Stomach (tissue), 19 donors: ENCODE measurements at places on chromosomes 2 and 18. TPM values are rescaled to one million over a fixed set of nuclear protein-coding genes. Genes with fewer than 3 reads are reported as not detected.

DNA sequence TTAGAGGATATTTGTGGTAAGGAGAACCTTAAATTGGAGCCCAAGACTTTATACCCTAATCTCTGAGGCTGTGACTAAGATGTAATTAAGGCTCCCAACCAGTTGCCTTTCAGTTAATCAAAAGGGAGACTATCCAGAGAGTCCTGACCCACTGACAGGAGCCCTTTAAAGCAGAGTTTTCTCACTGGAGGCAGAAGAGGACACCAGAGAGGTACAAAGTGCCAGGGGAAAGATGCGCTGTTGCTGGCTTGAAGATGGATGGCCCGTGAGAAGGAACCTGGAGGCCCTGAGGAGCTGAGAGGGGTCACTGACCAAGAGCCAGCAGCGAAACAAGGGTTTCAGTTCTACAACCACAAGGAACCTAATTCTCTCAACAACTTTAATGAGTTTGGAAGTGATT is 137.3 kb downstream of the TMEM131 start:
- no peak for DNase-seq
- H3K27ac ChIP-seq, result no peak overlapping the region
- no peak overlapping the region for H3K4me3 ChIP-seq
- peaks cover 22% of the 10 kb centered on the region for H3K36me3 ChIP-seq

DNA sequence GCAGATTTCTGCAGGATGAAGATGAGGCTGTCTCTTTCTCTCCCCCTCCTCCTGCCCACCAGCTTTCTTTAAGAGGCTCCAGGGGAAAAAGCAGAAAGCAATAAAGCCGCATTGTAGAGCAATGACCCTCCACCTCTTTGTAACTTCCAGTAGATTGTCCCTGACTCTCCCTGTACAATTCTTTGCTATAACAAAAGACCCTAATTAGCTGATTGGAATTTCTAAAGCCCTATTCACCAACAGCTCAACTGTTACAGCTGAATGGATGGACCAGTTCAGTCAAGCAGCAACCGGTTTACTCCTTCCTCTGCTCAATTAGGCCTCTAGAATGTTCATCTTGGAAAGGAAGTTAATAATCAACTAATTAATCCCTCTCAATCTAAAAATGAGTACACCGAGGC is 301.0 kb downstream of the STK39 start:
- no peaks in the 10 kb centered on the region for H3K4me1 ChIP-seq
- H3K36me3 ChIP-seq, result no peaks in the 10 kb centered on the region
- H3K27me3 ChIP-seq, result no peaks in the 10 kb centered on the region
- H3K27ac ChIP-seq, result no peak overlapping the region
- H3K4me3 ChIP-seq, result no peak overlapping the region

GRCh38 chr18:58491113-58491696 is 137.7 kb downstream of the ALPK2 start:
- H3K27ac ChIP-seq, result no peak overlapping the region
- H3K27me3 ChIP-seq, result peaks cover 7% of the 10 kb centered on the region
- H3K4me1 ChIP-seq, result no peaks in the 10 kb centered on the region
- DNase-seq, result no peak
- no peak overlapping the region for H3K4me3 ChIP-seq

DNA sequence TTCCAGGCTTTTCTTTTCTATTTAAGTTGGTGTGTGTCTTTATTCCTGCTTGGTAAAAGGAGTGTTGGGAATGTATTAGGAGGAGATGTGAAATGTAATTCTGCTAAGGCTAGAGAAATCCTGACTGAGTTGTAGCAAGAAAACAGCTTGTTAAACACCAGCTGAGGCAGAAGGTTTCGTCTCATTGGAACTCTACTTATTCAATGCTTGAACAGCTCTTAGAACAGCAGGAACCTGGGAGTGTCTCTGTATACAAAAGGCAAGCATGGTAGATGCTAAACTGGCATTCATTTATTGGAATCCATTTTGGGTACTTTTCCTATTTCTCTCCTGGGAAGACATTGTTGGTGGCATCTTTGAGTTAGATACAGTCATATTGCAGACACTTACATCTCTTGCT is 280.9 kb downstream of the HRH4 start:
- H3K27me3 ChIP-seq, result no peaks in the 10 kb centered on the region
- no peak for DNase-seq
- no peak overlapping the region for H3K4me3 ChIP-seq
- H3K27ac ChIP-seq, result no peak overlapping the region
- H3K36me3 ChIP-seq, result no peaks in the 10 kb centered on the region

DNA sequence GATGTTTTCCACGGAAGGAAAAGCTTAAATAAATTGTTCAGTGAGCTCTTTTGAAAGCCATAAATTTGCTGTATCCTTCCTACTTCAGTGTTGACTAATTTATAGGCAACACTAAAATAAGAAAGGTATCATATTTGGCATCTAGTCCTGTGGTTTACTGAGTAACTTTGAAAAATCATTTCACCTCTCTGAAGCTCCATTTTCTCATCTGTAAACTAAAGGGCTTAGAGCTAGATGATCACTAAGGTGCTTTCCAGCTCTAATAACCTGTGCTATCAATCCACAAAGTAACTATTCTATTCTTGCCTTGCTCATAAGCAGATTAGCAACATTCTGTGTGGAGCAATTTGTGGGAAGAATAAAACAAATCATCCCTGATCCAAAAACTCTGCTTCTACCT is 3.6 kb upstream of the MYOM1 start:
- H3K4me1 ChIP-seq, result no peaks in the 10 kb centered on the region
- no peak overlapping the region for H3K27ac ChIP-seq
- H3K4me3 ChIP-seq, result no peak overlapping the region
- H3K36me3 ChIP-seq, result no peaks in the 10 kb centered on the region

DNA sequence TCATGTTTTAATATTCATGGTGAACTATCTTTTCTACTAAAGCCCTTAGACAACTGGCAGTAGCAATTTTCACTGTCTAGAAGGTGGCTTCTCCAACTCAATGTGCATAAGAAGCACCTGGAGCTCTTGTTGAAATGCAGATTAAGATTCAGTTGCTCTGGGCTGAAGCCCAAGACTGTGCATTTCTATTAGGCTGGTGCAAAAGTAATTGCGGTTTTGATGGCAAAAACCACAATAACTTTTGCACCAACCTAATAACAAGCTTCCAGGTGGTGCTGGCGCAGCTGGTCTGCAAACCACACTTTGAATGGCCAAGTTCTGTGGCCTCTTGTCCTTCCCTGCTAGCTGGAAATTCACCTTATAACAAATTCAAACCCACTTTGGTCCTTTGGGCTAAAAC is 26.7 kb upstream of the VPS54 start:
- DNase-seq, result no peak
- no peaks in the 10 kb centered on the region for H3K27me3 ChIP-seq

DNA sequence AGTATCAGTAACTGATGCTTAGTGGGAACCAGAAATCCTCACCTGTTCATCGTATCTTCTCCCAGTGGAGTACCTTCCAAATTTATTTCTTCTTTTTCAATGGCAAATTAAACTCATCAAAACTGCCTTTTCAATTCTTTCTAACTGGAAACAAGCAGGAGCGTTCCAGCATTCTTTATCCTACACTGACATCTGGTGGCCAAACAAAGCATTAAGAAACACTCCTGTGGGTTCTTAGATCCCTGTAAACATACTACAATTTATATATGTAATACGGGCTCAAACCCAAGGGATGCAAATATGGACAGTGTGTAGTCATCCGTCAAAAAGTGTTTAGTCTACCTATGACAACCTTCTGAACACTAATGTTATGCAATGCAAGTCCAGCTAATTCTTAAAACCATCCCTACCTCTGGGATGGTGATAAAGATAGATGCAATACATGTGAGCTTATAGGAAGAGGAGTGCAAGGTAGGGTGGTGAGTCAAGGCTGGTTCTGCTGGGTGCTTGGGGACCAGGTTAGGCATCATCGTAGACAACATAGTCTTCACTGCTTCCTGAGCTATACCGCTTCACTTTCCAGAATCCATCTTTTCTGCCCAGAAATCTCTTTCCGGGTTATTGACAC is 375.0 kb downstream of the CTNNA2 start:
- H3K36me3 ChIP-seq, result no peaks in the 10 kb centered on the region
- no peaks in the 10 kb centered on the region for H3K27me3 ChIP-seq
- H3K4me3 ChIP-seq, result no peak overlapping the region
- peak; percentile 84 for DNase-seq
- no peaks in the 10 kb centered on the region for H3K4me1 ChIP-seq
- H3K27ac ChIP-seq, result no peak overlapping the region

GRCh38 chr2:211331736-211332135 is 775.3 kb downstream of the CPS1 start:
- DNase-seq, result no peak
- no peaks in the 10 kb centered on the region for H3K4me1 ChIP-seq
- no peaks in the 10 kb centered on the region for H3K27me3 ChIP-seq
- H3K27ac ChIP-seq, result no peak overlapping the region
- H3K4me3 ChIP-seq, result no peak overlapping the region

- H3K27me3 ChIP-seq, result peaks cover 22% of the 10 kb centered on the region
- H3K27ac ChIP-seq, result no peak within 1 kb of the TSS
- no peak within 1 kb of the TSS for H3K4me3 ChIP-seq
- peaks cover 30% of the 10 kb centered on the region for H3K36me3 ChIP-seq
- no peak for DNase-seq
- H3K4me1 ChIP-seq, result peaks cover 22% of the 10 kb centered on the region
Measured at GRCh38 chr2:27308359-27308881, at the start of gene UCN. UCN (minus strand) TSS chr2:27308445; CDS start chr2:27307895, 550 bp downstream.

GRCh38 chr18:40751186-40751585 is 1203.8 kb upstream of the PIK3C3 start:
- DNase-seq, result no peak
- no peaks in the 10 kb centered on the region for H3K4me1 ChIP-seq
- no peaks in the 10 kb centered on the region for H3K36me3 ChIP-seq
- no peaks in the 10 kb centered on the region for H3K27me3 ChIP-seq

DNA sequence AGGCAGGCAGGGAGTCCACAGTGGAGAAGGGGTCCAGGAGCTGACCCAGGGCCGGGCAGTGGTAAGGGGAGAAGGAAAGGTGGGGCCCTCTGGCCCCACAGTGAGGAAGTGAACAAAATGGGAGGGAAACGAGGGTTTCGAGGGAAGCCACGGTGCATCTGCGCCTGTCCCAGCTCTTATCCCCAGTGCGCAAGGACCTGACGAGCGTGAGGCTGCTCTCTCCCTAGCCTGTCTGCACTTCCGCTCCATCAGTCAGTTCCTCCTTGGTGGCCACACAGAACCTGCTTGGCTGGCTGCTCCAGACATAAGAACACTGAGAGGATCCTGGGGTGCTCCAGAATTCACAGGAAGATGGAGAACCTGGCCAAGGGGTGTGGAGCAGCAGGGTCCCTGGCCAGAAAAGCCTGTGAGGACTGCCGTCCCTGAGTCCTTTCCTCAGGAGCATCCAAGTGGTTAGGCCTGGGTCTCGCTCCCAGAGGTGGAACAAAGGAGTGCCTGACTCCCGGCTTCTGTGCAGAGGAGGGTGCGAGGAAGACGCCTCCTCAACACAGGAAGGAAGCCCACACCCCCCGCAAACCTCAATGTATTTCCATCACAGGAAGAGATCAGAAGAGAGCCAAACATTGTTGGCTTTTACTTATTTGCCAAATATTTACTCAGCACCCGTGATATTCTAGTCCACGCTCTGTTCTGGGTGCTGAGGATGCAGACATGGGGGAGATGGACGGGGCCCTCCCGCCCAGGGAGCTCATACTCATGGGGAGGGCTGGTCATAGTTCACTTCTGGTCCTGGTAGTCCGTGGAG is 43.7 kb upstream of the SEMA4C start:
- no peaks in the 10 kb centered on the region for H3K27me3 ChIP-seq
- no peaks in the 10 kb centered on the region for H3K36me3 ChIP-seq
- no peak overlapping the region for H3K27ac ChIP-seq
- H3K4me1 ChIP-seq, result peaks cover 25% of the 10 kb centered on the region
- no peak overlapping the region for H3K4me3 ChIP-seq

DNA sequence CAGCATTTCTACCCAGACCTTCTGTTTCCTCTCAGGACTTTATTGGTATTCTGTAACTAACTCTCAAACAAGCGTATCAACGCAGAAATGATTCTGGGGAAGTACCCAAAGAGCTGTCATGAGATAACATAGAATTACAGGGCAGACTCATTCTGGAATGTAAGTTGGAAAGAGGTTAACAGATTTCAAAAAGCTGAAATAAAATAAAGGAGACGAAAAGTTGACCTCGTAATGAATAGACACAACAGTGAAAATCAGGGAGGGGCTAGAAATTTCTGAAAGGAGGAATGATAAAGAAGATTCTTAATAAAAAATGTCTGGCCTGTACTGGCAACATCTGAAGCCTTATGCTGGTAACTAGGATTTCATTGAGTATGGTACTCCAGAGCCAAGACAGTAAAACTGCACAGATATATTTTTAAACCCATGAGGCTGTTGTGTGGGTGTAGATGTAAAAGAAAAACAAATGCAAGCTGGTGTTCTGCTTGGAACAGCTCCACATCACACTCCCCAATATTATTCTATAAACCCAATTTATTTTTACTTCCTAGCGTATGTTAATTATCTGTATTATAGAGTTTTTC is 23.9 kb downstream of the RBMS1 start:
- no peaks in the 10 kb centered on the region for H3K36me3 ChIP-seq
- H3K4me3 ChIP-seq, result no peak overlapping the region
- H3K27me3 ChIP-seq, result no peaks in the 10 kb centered on the region
- peak overlapping the region; percentile 44 for H3K27ac ChIP-seq
- peaks cover 7% of the 10 kb centered on the region for H3K4me1 ChIP-seq

DNA sequence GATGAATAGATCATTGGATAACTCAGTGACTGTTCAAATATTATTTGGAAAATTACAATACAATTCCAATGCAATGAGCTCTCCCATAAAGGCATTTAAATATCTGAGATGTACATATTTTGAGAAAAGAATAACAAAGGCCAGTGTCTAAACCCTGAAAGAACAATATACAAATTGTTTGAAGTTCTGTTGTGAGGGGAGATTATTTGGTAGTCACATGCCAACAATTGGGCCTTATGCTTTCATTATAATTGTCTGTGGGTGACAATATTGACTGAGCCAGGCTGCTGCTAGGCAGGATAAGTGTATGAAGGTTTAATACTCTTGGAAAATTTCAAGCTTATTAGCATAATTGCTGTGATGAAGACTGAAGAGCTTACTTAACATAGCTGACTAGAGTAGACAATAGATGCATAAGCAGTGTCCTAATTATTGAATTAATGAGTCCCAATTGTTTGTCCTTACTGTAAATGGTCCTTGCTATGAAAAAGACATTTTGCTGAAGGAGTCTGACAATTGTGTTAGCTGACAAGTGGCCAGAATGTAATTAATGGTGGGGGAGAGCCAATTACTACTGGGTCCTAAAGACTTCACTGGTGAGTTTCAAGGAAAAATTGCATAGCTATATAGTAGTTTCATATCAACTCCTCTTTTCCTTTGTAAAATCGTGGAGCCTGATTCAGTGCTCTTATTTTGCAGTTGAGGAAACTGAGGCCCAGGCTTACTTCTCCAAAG is 5.0 kb upstream of the SMAD2 start:
- no peak overlapping the region for H3K27ac ChIP-seq
- no peak overlapping the region for H3K4me3 ChIP-seq

Gene LIMS3
- total RNA-seq, result not detected

Gene UGT1A1
- total RNA-seq, result 5.8 TPM

Gene SCN9A
- total RNA-seq, result 15.8 TPM

Gene MOCOS
- 4.1 TPM for total RNA-seq

Gene COLEC12
- 15.8 TPM for total RNA-seq

Gene IL37
- total RNA-seq, result not detected

Gene KCNK3
- 9.4 TPM for total RNA-seq
